LoVo (cell line): ENCODE measurements at places on chromosomes 2 and 18.

GRCh38 chr2:207121784-207122183 is 44.0 kb downstream of the KLF7 start:
- DNase-seq = no peak

- no peak for DNase-seq
Measured at GRCh38 chr18:10252952-10253705, 201.3 kb upstream of the APCDD1 start.

DNA sequence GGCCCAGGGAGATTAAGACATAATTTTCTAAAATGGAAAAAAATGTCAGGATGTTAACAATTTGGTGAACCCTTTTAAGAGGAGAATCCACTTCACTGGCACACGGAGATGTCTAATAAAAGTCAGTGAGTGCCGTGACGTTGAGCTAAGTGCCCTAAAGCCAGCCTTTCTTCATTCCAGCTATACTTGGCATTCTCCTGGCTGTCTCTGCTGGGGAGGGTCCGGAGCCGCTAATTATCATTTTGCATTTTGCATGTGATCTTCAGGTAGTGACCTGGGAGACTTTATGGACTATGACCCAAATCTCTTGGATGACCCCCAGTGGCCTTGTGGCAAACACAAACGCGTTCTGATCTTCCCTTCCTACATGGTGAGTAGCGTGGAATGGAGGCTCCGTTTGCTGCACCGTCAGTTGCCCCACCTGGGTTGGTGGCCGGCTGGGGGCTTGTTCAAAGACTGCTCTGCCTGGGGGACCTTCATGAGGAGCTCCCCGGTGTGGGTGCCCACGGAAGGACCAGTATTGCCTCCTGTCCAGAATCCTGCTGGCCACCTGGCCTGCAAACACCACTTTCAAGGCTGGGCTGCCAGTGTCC is 101.7 kb downstream of the CABLES1 start:
- DNase-seq = no peak

DNA sequence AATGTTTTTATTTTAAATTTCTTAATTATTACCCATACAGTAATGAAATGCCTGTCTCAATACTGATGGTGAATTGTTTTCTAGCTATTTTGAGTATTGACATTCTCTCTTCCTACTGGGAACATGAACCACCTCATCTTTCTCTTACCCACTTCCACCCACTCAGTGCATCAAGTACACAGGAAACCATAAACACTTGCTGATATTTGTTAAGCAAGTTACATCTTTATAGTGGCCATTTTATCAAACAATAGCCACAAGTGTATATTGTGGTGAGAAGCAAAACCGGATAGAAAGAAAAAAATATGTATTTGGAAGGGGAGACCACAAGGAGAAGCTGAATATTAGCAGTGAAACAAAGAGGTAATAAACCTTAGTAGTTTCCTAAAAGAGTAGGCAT is 368.1 kb upstream of the HNRNPA3 start:
- DNase-seq = no peak

DNA sequence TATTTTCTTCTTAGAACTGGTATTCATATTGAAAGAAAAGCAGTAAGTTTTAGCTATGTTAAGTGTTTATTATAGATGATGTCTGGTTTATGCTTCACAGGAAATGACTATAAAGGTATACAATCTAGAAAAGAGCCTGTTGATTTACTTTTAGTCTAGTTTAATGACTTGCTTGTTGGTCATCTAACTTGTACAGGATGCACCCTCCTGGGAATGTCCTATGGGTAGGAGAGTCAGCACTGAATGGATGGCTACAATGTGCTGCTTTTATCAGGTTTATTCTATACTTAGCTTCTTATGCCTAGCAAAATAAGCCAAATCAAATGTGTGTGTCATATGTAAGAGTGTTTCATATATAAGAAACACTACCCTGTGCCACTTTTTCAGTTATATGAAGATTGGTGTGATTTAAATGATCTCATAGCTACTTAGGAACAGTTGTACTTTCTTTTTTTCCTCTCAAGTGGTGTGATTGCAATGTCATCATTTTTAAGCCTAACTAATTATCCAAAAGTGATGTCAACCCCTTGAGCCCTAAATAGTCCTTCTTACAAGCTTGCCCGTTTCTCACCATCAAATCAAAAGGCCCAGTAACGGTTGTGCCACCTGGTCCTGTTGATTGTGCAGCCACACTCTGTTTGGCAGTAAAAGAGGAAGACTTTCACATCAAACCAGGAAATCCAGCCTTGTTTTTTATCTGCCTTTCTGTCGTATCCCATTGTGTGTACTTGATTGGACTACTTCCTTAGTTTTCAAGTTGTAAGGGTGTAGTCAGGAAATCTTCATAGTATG is 176.0 kb downstream of the DIS3L2 start:
- DNase-seq = no peak
